ENCODE measurements at places on chromosomes 7 and 10.

GRCh38 chr10:92689663-92690210 is at the start of gene HHEX:
Gene HHEX, plus strand, starts transcription at chr10:92689955. Its CDS starts 32 bp downstream, at chr10:92689987.
- peak; percentile 13 for DNase-seq

- DNase-seq: no peak
Observed at GRCh38 chr7:14635955-14636354, 266.6 kb downstream of the DGKB start.

DNA sequence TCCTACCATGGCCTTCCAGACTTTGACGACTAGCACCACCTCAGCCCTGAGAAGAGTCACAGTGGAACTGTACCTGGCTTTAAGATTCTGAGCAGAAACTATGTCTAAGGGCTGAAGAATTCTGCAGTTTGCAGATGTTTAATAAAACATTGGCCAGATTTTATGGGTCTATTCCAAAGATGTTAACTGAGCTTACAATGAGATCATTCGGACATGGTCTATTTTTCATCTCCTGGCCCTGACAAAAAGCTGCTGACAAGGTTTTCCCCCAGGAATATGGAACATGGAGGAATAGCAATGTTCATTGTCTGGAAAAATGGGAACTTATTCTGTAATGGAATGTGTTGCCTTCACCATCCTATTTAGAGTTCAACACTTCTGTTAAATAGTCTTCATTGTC is 66.4 kb downstream of the PTF1A start:
- DNase-seq: no peak

DNA sequence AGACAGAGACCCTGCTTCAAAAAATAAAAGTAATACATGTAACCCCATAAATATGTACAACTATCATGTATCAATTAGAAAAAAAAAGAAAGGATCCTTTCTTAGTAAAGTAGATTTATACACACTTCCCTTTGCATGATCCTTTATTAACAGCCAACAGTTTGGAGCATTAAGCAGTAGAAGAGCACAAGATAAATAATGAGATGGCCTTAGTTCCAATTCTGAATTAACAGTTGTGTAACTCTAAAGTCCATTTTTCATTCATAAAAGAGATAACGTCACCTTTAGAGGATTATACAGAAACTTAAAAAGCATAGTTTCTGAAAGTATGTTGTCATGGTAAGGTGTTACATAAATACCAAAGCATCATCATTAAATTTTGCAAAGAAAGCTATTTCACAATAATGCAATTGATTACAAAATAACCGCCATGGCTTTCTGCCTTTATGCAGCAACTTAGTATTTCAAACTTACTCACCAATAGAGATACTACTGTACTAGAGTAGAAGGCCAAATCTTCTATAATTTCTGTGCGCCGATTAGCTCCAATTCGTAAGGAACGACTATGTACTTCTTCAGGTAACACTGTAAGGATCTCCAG is 40.3 kb downstream of the TNPO3 start:
- no peak for DNase-seq

DNA sequence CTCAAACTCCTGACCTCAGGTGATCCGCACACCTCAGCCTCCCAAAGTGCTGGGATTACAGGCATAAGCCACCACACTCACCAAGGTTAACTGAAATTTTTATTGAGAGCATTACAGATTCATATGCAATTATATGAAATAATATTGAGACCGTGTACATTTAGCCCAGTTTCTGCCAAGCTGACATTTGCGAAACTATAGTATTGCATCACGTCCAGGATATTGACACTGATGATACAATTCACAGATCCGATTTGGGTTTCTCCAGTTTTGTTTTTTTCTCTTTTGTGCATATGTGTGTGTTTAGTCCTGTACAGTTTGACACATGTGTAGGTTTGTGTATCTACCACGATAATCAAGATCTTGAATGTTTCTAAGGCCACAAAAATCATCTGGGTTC is 627.9 kb upstream of the FOXK1 start:
- DNase-seq: no peak

DNA sequence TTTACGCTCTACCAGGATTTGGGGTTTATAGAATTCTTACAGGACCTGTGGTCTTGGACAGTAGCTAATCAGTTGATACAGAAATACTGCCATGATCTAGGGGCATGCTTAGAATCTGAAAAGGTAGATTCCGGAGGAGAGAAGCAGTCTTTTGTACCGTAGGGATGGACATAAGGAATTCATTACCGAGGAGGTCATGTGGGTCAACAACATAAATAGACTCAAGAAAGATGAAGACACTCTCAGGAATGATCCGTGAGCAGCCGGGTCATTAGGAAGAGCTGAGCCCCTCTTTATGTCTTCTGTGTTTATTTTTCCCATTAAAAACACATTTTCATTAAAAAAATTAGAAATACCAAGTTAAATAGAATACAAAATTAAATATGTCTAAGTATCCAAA is 160.1 kb upstream of the TNS3 start:
- DNase-seq: no peak

Data from stimulated activated effector memory CD8-positive, alpha-beta T cell treated with anti-CD3 and anti-CD28 coated beads, Interleukin-12 subunit alpha, Interleukin-12 subunit beta, amount 100 ng/mL, for 72 hours (primary cell).